ENCODE measurements at places on chromosomes 1 and 21. TPM values are rescaled to one million over a fixed set of nuclear protein-coding genes. Genes with fewer than 3 reads are reported as not detected.

GRCh38 chr1:58908561-58909560 lies 125.0 kb upstream of the JUN start:
- no peak for DNase-seq

GRCh38 chr21:45655124-45655523 lies 11.6 kb downstream of the PCBP3 start:
- DNase-seq = no peak

GRCh38 chr1:194568610-194569009 lies 1382.2 kb upstream of the B3GALT2 start:
- no peak for DNase-seq

DNA sequence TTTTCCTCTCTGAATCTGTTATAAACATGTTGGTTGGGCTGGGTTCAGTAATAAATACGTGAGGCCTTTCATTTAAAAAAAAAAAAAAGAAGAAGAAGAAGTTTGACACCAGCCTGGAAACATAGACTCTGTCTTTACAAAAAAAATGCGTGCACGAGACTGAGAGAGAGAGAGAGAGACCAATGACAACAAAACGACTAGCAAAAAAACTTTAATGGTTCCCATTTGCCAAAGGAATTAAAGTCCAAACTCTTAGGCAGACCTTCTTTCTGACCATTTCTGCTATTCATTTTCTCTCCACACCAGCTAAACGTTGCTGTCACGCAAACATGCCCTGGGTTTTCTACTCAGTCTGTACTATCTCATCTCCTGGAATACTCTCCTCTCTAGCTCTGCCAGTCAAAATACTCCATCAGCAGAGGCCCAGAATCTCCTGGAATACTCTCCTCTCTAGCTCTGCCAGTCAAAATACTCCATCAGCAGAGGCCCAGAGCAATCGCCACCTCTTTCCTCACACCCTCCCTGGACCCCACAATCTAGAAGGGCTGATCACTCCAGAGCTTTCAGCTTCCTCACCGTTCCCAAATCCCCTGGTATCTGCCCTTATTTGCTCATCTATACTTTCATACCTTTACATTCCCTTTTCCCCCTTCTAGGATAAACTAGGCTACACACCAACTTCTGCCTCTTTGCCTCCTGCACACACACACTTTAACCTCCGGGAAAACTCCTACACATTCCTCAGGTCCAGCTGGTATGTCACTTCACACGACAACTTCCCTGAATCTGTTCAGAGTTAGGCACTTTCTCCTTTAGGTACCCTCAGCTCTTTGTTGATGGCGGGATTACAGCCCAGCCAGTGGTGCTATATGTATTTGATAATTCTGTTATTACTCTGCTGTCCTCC lies 100.0 kb downstream of the CDC7 start:
- no peak for DNase-seq

- DNase-seq = no peak
These were observed 973.5 kb upstream of the B3GALT2 start for GRCh38 chr1:194159941-194160340.

DNA sequence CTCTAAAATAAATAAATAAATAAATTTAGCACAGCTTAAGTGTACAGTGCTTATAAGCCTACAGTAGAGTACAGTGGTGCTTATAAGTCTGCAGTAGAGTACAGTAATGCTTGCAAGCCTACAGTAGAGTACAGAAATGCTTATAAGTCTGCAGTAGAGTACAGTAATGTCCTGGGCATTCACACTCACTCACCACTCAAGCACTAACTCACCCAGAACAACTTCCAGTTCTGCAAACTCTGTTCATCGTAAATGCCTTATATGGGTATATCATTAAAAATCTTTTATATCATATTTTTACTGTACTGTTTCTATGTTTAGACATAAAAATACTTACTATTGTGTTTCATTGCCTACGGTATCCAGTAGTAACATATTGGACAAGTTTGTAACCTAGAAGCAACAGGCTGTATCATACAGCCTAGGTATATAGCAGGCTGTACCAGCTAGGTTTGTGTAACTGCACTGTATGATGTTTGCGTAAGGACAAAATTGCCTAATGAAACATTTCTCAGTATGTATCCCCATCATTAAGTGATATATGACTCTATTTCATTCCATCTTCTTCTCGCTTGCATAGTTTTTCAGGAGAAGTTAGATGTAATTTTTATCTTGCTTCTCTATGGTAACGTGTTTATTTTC lies 14.0 kb upstream of the S100B start:
- DNase-seq = no peak

DNA sequence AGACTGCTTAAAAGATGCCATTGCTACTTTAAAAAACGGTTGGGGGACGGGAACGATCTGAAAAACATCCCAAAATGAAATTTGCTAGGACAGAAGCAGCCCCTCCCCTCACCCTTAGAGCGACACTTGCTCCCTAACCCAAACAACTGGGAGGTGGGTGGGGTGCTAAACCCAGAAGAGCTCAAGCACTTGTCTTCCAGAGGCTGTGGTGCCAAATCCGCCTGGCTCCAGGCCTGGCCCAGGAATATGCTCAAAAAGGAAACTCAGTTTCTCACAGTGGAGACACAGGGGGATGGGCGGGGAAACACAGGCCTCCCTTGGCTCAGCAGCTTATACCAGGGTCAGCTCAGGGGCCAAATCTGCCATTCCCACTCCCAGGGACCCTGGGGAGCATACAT lies 644 bp upstream of the PBXIP1 start:
- DNase-seq = no peak

- DNase-seq = no peak
These were observed 100.2 kb downstream of the LTN1 start for GRCh38 chr21:28892199-28893111.

- DNase-seq = no peak
These were observed 9.2 kb upstream of the CHIA start for GRCh38 chr1:111281411-111281810.

GRCh38 chr21:46116189-46116775 lies 18.4 kb downstream of the COL6A2 start:
- DNase-seq = no peak

- DNase-seq = no peak
These were observed 494.6 kb downstream of the NEGR1 start for GRCh38 chr1:71787699-71788098.

GRCh38 chr1:115463347-115463746 lies 125.3 kb upstream of the NGF start:
- no peak for DNase-seq

GRCh38 chr1:117017648-117018047 lies 16.1 kb downstream of the CD101 start:
- DNase-seq = no peak

DNA sequence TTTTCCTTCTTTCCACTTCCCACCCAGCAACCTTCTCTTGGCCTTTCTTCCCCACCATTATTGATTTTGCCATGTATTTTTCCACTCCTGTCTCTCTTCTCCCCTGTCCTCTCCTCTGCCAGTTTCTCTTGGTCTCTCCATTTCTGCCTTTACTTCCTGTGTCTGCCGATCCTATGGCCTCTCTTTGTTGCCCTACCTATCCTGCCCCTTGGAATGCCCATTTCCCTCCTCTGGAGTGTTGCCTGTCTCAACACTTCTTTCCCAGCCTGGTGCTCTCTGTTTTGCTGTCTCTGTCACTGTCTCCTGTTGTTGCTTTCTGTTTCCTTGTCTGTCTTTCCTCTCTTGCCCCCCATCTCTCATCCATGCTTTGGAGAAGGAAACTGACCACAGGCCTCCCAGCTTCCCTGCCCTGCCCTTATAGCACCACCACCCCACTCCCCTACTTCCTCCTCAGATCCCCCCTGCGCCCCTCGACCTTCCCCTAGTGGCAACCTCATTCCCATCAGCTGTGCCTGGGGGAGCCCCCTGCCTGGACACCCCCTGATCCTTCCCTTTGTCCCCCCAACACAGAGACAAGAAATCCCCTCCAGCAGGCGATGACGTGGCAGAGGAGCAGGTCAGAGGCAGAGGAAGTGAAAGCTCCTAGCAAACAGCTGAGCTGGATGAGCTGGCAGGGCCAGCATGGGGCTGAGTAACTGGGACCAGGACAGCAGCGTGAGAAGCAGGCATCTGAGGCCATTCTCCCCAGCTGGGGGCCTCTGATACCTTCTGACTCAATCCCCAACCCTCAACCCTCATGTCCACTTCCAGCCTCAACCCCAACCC lies 6.6 kb upstream of the ETV3L start:
- DNase-seq = no peak

GRCh38 chr1:59952065-59952464 lies 25.5 kb upstream of the CYP2J2 start:
- no peak for DNase-seq

DNA sequence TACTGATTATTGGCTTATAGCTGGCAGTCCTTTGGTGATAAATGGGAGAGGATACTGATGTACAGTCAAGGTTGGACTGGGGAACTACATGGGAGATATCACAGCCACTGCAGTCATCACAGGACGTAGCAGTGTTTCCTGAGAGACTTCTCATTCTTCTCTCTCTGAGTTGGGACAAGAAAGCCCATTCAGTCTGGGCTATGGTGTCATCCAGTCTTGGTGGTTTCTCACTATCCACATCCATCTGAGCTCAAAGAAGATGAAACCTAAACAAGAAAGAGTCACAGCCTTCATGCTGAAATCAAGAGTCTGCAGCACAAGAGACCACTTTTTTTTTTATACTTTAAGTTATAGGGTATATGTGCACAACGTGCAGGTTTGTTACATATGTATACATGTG lies 12.8 kb upstream of the CD53 start:
- no peak for DNase-seq

DNA sequence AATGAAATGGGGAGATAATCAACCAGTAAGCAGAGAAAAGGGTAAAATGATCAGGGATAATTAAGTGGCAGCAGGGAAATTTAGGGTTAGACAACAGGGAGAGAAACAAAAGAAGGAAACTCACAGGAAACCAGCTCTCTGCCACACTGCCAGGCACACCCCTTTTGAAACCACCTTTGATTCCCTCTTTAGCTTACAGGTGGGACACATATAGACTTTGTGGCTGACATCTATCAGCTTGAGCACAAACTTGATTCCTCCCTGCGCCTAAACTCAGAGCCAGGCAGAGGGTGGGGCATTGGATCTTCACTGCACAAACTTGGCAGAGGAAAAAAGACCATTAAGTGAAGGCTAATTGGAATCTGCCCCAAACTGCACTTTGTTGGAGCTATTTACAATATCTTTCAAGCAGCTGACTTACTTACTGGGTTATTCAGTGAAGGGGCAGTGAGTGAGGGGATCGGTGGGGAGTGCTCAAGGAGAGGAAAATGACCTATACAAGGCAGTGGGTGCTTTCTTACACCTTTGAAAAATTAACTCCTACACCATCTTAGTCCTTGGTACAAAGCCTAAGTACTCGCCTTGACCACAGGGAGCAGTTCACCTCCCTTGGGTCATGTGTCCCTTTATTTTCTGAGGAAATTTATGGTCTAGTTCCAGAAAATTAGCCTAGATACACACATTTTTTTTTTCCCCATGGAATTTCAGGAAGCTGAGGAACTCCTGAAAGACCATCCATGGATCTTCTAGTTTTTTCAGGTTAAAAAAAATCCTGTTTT lies 60.2 kb downstream of the PBX1 start:
- no peak for DNase-seq

GRCh38 chr1:72063364-72064044 lies 218.8 kb downstream of the NEGR1 start:
- DNase-seq = no peak

GRCh38 chr1:111193712-111194480 lies 6.5 kb downstream of the DENND2D start:
- no peak for DNase-seq

- no peak for DNase-seq
These were observed 73.9 kb downstream of the KCNJ15 start for GRCh38 chr21:38330666-38331065.

DNA sequence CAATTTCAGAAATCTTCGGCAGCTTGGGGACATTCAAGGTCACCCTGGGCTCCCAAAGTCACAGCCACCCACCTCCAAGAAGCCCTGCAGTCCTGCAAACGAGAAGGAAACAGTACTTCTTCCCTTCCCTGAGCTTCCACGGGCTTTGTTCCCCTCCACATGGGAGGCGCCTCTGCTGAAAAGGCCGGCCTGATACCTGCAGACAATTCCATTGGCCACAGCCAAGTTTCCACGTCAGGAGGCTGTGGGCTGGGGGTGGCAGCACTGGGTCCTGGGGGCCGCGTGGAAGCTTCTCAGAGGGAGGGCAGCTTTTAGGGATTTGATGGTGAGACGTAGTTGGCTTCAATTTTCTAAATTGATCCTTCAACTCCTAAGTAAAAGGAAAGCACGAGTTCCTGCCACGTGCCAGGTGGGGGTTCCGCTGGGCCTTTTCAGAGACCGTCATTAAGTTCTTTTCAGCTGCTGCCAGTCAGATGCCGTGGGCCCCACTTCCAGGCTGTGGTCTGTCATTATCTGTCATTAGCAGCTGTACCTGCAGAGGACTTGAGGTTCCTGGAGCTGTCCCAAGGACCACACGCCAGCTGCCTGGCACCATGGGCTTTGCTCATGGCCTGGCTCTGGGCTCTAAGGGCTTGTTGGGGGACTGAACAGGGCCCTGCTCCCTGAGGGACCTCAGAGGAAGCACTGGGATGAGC lies 98.7 kb downstream of the CRYAA start:
- DNase-seq = no peak

DNA sequence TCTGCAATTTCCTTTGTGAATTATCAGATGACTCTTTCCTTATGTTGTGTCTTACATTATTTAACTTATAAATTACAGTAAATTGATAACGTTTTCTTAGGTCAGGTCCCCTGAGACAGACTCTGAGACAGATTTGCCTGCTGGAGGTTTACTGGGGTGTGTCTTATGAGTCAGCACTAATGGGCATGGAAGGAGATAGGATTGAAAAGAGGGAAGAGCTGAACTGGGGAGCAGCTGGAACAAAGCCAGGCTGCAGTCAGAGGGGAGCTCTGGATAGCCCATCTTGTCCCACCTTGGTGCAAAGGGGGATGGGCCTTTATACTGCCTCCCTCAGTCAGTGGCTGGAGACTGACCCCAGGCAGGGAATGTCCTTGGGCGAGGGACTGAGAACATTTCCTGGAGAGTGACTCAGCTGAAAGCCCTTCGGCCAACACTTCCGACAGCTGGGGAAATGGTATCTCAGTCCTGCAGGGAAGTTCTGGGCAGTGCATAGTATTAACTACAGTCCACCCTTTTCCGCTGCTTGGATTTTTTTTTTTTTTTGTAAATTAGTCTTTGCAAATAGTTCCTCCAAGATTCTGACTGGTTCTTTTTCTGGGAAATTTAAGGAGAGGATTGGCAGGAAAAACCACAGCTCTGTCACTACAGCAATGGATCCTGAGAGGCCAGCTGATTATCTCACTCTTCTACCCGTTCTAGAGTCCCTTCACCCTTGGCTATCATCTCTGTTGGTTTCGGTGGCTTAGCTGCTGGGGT lies 39.1 kb upstream of the CDC42BPA start:
- DNase-seq = peak; percentile 69

- DNase-seq = no peak
These were observed 9.8 kb downstream of the PEX14 start for GRCh38 chr1:10484521-10484920.

- DNase-seq = no peak
These were observed 265.0 kb downstream of the NPHP4 start for GRCh38 chr1:5727191-5727590.

GRCh38 chr1:118563981-118564951 lies 379.2 kb upstream of the SPAG17 start:
- no peak for DNase-seq

Gene THEMIS2
- total RNA-seq = 18.3 TPM

Gene CD1C
- 1.4 TPM for total RNA-seq

Gene LCE3A
- total RNA-seq = not detected

Gene OR2AK2
- not detected for total RNA-seq

Gene UROD
- total RNA-seq = 53.5 TPM

Gene FCGR2B
- total RNA-seq = 19.4 TPM

Gene SYNC
- total RNA-seq = 17.4 TPM

Gene STK40
- total RNA-seq = 61.2 TPM

Gene HUNK
- 4.0 TPM for total RNA-seq

Gene CACNA1E
- 0.63 TPM for total RNA-seq

Gene ACTRT2
- total RNA-seq = not detected

Gene PSMG1
- 22.6 TPM for total RNA-seq

Gene HSD3B1
- total RNA-seq = not detected

Data from mucosa of gallbladder (tissue), 1 donor.